ENCODE measurements at places on chromosomes 2 and 18. TPM values are rescaled to one million over a fixed set of nuclear protein-coding genes. Genes with fewer than 3 reads are reported as not detected.
A peak's percentile ranks its signal among the peaks of the same experiment; 100 is the strongest.

Gene NTSR2
- not detected for polyA plus RNA-seq

Gene CIAO1
- polyA plus RNA-seq: 94.2 TPM

Gene NT5DC4
- not detected for polyA plus RNA-seq

Gene NEB
- 0.88 TPM for polyA plus RNA-seq

Gene PTPN2
- 106 TPM for polyA plus RNA-seq

- DNase-seq: no peak
Measured at GRCh38 chr18:8389391-8390340, 219.6 kb upstream of the RAB12 start.

DNA sequence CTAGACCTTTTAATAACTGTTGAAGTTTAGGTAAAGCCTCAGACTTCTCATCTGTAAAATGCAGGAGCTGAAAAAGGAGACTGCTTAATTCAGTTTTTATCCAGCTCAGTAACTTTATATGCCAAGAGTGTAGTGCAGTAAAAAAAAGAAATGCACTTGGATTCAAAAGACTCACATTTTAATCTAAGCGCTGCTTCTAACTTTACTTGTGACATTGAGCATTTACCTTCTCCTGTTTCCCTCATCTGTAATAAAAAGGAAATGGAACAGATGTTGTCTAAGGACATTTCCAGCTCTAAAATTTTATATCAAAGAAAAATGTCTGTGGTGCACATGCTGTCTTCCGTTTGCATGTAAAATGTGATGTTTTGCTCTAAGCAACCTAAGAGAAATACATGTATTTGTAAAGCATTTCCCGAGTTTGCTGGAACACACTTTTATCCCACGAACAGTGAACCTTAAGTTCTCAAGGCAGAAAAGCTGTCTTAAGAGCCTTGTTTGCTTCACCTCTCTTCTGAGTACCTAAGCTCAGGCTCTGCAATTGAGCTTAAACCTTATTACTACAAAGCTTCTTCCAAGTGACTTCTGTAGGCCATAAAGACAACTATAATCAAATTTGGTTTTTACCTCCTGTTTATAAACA, 24.2 kb upstream of the TANK start:
- no peak for DNase-seq

- DNase-seq: no peak
Measured at GRCh38 chr2:163348857-163349380, 386.9 kb downstream of the FIGN start.

- peak; percentile 36 for DNase-seq
Measured at GRCh38 chr2:109331896-109332848, 203.2 kb downstream of the SH3RF3 start.

DNA sequence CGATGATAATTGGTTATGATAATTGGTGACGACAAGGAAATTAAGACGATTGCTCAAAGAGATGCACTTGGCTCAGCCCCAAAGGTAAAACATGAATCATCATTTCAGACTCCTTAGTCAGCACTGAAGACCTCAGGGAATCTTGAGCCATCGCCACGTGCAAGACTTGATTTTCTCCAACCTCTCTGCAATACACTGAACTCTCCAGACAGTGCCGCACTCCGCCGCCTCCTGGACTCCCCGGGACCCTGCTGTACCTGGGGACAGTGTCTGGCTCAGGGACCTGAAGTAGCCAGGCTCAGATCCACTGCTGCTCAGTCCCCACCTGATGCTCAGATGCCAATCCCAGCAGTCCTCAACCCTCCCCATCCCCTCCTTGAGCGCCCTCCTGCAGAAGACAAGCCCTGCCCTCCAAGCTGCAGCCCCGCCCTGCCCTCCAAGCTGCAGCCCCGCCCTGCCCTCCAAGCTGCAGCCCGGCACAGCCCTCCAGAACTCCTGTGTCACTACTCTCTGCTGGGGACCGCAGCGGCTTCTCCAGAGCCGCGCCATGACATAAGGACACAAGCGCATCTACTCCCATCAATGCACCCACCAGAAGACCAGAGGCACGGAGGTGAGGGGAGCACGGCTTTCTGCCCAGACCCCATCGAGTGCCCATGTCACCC, 1.1 kb downstream of the TMEM18 start:
- no peak for DNase-seq

GRCh38 chr18:65942104-65942503, 191.3 kb downstream of the CDH7 start:
- DNase-seq: no peak

- no peak for DNase-seq
Measured at GRCh38 chr2:216690853-216691741, 4.3 kb downstream of the IGFBP5 start.

DNA sequence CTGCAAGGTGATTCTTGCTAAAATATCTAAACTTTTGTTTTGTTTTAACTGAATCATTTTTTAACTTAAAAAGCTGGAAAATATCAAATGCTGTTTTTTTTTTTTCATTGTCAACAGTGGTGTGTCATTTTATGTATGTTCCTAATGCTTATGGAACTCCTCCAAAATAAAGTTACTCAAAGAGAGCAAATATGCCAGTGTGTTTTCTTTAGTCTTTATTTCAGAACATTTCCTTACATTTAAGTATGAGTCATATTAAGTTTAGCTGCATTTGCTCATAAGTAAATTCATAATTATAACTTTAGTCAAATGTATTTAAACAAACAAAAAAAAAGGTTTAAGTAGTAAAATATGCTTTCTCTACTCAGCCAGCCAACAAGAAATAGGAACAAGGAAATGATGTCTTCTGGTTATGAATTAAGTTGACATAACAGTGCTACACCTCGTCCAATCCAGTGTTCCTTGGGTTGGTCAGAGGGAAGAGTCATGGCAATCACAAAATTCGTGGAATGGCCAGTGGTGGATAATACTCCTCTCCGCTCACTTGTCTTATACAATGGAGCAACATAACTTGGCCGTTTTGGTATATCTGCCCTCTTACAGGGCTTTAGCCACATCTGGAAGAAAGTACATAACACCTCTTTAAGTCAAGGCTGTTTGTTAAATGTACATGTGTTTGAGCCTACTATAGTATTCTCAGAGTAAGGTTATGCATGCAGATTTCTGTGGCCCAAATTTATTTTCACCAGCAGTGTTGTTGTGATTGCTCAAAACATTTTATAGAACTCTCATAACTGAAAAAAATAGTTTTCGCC, 80.7 kb downstream of the SLC39A10 start:
- no peak for DNase-seq

- no peak for DNase-seq
Measured at GRCh38 chr2:207885010-207885409, 115.3 kb upstream of the FZD5 start.

- DNase-seq: no peak
Measured at GRCh38 chr18:48040457-48041110, 110.1 kb upstream of the SMAD2 start.

DNA sequence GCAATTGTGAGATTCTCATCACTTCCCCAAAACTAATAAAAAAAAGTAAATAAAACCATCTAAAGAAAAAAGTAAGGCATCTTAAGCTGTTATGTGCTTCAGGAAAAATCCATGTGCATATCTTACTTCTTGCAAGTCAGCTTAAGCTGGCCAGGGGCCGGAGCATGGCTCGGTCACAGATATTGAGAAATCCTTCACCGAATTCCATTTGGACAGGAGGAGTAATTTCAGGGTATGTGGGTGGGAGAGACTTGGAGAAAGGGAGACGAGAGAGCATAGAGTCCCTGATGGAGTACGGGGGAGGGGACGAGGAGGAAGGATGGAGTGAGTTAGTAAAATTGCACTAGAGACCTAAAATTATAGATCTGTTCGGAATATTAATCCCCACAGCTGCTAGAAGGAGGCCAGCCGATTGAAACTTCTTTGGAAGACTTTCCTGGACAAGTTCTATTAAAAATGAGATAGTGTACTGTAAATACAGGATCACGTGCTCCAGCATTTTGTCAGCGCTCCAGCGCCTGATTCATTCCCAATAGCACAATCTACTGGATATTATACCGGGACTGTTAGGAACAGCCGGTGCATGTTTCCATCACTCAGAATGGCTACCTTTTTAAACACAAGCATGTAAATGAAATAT, 438.5 kb downstream of the ZNF516 start:
- no peak for DNase-seq

GRCh38 chr2:5453220-5454050, 238.7 kb upstream of the SOX11 start:
- no peak for DNase-seq

- DNase-seq: no peak
Measured at GRCh38 chr2:129667577-129667976, 311.9 kb upstream of the RAB6C start.

DNA sequence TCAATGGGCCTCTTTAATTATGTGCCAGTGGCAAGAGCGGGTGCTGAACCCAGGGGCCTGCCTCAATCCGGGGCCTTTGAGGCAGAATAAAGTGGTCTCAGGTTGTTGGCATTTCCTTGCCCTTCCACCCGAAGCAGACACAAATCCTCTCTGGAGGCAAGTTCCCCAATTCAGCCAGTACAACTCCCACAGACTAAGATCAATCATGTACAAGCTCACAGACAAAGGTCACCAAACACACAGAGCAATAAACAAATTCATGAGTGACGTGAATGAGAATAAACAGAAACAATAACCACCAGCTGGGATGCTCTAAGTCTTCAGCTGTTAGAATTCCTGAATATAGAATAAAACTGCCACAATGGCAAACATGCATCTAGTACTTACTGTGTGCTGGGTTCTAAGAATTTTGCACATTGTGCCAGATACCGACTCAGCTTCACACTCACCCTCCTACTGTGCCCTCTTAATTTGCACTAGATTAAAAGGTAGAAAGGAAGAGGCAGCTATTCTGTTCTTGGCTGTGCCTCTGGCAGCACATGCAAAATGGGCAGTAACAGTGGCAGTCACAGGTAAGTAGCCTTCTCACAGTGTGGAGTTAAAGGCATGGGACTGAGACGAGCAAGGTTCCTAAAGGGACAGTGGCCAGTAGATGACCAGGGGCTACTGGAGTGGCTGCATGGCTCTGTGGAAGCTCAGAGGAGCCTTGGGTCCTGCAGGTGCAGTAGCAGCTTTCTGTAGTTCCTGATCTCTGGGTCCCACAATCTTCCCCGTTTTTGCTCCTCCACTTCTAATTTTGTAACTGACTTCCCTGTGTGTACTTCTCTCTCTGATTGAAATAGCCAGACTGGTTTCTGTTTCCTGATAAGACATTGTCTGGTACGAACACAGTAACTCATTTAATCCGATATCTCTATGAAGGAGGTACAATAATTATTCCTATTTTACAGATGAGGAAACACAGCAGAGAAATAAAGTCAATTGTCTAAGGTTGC, 34.6 kb upstream of the IL1B start:
- DNase-seq: no peak

All from naive B cell (primary cell).